ENCODE measurements at places on chromosomes 7 and 10.

GRCh38 chr10:23157691-23158369 is 34.3 kb upstream of the PTF1A start:
- no peak for DNase-seq

GRCh38 chr10:113425541-113425951 is 127.3 kb upstream of the HABP2 start:
- DNase-seq: no peak

DNA sequence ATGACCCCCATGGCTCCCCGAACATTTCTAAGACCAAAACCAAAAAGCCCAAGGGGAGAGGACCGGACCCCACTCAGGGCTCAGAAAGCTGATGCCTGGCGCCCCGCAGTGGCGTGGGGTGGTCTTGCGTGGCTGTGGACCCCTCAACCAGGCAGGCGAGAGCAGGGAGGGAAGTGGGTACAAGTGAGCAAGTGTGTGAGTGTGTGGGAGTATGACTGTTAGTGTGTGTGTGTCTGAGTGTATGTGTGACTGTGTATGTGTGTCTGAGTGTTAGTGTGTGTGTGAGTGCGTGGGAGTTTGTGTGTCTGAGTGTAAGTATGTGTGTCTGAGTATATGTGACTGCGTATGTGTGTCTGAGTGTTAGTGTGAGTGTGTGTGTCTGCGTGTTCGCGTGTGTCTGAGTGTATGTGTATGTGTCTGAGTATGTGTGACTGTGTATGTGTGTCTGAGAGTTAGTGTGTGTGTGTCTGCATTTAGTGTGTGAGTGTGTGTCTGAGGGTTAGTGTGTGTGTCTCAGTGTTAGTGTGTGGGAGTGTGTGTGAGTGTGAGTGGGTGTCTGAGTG is 34.0 kb upstream of the INSIG1 start:
- no peak for DNase-seq

- DNase-seq: no peak
Measured at GRCh38 chr10:77819210-77820112, 107.1 kb downstream of the DLG5 start.

DNA sequence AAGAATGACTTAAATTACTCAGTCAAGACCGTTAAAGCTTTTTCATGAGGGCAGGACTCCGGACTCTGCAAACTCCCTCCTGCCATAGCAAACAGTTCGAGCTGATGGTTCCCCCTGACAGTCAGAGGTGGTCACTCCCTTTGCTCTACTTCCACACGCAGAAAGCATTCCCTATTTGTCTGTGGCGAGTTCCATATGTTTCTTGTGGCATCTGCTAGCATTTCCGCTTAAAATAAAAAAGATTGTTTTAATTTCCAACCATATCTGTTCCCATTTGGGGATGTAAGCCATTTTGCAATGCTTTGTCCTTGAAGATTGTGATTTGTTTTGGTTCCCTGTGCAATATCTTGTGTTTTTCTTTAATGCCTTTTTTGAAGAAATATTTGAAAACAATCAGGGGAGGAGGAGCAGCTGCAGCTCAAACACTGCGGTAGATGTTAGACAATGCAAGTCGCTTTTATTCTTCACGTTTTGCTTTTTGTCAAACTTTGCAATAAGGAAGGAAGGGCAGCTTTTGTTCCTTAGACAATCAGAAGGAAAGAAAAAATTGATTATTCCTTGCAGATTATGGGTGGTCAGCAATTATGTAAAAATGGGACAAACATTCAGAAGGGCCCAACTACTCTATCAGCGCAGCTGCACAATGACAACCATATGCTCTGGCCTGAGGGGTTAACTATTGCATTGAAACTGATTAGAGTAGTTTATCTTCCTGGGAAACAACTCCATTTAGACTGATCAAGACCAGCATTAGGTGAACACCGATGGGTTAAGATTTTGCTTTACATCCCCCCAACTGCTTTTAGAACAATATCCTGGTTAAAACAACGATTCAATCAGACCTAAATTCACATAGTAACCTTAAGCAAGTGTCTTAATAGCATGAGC is 425.8 kb upstream of the NRP1 start:
- DNase-seq: no peak

- no peak for DNase-seq
Measured at GRCh38 chr7:4233621-4234497, 448.2 kb upstream of the FOXK1 start.

- no peak for DNase-seq
Measured at GRCh38 chr10:79488336-79488735, 24.0 kb upstream of the EIF5AL1 start.

GRCh38 chr7:113856010-113856409 is 62.8 kb downstream of the PPP1R3A start:
- DNase-seq: no peak

DNA sequence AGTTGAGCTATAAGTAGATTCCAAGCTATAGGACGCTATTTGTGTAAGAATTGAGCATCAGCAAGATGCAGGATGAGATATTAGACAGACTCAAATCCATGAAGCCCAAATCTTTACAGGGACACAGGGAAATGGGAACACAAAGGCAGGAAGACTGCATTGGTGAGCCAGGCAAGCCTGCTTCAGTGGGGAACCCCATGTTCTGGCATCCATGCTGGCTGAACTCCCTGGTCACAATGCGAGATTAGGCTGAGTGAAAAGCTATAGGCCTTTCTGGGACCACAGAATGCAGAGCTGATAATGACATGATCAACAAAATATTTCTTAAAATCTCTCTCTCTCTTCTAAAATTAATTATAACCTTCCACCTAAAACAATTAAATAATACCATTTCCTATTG is 170.5 kb downstream of the CDC14C start:
- no peak for DNase-seq

DNA sequence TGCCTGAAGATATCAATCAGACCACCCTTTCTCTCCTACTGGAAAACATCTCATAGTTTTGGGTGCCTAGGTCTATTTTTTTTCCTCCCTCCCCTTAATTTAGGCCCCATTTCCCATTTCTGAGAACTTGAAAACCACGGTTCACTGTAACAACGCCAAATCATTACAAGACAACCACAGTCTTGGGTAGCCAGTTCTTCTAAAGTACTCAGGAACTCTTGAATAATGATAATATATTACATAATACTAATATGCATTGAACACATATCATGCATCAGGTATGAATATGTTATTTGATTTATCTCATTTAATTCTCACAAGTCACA is 185.1 kb upstream of the ADO start:
- DNase-seq: no peak

DNA sequence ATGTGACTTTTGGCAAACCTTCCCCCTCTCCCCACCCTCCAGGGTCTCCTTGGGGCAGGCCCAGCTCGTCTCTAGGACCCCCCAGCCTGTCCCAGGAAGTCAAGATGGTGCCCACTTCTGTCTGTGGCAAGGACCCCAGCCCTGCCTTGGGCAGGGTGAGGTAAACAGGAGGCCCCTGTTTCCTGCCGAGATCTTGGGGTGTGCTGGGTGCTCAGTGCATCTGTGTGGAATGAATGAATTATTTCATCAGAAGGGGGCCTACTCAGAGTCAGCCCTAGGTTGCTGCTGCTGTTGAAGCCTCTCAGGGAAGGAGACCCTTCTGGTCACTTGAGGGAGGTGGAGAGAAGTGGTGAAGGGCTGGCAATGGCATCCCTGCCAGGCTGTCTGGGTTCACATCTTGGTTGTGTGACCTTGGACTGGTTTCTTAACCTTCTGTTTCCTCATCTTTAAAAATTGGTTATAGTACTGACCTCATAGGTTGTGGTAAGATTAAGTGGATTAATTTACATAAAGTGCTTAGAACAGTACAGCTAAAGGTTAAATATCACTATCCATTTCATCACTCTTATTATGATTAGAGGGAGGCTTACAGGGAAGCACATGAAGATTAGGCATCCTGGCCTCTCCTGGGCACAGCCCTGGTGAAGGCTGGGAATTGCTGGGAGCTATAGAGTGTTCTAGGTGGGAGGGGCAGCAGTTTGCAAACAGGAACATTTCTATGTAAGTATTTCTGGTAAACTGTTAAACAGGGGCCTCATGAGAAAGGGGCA is 67.7 kb downstream of the ZMIZ1 start:
- no peak for DNase-seq

GRCh38 chr7:20260223-20260622 is 43.0 kb upstream of the MACC1 start:
- DNase-seq: no peak

GRCh38 chr7:115822380-115822779 is 208.2 kb downstream of the TFEC start:
- no peak for DNase-seq

- no peak for DNase-seq
Measured at GRCh38 chr7:130732980-130733930, 752 bp downstream of the KLF14 start.

GRCh38 chr10:111600772-111601171 is 523.9 kb downstream of the ADRA2A start:
- DNase-seq: no peak

DNA sequence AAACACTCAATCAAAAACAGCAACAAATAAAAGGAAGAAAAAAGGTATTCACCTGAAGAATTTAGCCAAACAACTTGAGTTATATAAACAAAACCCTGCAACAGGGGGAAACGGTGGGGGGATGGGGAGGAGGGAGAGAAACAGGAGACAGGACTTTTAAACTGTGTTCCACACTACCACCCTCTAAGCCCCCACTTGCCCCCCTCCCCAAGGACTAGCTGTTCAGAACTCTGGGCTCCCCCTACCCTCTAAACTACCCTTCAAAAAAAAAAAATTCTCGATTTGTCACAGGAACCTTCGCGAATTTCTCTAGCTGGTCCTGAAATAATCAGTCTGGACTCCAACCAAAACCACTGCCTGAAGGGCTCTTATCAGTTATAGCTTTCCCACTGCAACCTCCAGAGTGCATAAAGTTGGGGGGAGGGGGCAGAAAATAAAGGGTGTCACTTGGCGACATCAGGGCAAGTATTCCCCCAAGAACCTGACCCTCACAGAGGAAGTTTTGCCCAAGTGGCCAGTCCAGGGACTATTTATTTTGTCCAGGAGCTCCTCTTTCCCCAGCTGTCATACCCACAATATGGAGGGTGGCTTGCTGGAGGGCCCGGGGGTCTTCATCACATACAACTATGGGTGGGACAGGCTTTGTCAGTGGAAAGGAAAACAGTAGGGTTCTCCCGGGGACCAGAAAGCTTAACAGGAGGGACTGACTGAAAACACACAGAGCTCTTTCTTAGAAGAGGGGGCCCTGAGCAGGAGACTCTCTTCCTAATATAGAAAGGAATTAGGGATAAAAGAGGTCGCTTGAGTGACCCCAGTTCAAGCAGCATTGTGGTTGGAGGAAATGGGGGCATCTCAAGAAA is 1.3 kb downstream of the UBE2H start:
- DNase-seq: no peak

- no peak for DNase-seq
Measured at GRCh38 chr10:92714152-92714845, 24.5 kb downstream of the HHEX start.

- no peak for DNase-seq
Measured at GRCh38 chr10:124168991-124169802, 75.8 kb upstream of the CHST15 start.

All from esophagus squamous epithelium (tissue), 5 donors.